ENCODE measurements at places on chromosomes 3 and 15. TPM values are rescaled to one million over a fixed set of nuclear protein-coding genes. Genes with fewer than 3 reads are reported as not detected.

The ADGRG7 gene
- total RNA-seq: not detected

The EPHA3 gene
- total RNA-seq: 0.35 TPM

The GPR27 gene
- total RNA-seq: 0.90 TPM

The SEMA3F gene
- 0.25 TPM for total RNA-seq

The SLC6A11 gene
- total RNA-seq: not detected

The CLDN11 gene
- not detected for total RNA-seq

The EPHA6 gene
- total RNA-seq: not detected

The RSL24D1 gene
- total RNA-seq: 207 TPM

The LRRC31 gene
- not detected for total RNA-seq

The RSRC1 gene
- 35.6 TPM for total RNA-seq

The SLC28A2 gene
- total RNA-seq: not detected

The LSAMP gene
- not detected for total RNA-seq

DNA sequence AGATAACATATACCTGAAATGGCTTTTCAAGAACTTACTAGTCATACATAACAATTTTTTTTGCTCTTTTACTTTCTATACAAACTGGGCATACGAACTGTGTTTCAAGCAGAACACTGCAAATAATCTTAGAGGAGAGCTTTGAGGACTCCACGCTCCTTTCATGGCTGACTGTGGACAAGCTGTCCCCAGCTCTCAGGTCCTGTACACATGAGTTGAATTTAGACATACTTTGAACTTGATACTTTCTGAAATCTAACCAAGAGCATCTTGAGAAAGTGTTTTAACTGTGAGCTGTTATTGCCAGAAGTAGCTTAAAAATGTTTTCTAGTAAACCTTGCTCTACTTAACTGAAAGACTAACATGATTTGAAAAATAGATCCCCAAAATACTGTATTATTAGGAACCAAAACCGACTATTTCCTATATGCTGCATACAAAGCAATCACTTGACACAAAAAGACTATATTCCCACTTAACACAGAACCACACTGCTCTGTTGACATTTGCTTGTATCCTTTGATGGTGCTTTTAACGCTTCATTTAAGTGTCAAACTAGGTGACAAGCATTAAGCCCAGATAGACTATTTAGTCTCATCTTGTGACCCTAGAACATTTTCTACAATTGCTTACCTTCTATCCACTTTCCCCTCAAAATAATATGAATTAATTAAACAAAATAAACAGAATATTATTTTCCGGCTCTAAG, 755.8 kb downstream of the ROBO1 start:
- no peak for DNase-seq

DNA sequence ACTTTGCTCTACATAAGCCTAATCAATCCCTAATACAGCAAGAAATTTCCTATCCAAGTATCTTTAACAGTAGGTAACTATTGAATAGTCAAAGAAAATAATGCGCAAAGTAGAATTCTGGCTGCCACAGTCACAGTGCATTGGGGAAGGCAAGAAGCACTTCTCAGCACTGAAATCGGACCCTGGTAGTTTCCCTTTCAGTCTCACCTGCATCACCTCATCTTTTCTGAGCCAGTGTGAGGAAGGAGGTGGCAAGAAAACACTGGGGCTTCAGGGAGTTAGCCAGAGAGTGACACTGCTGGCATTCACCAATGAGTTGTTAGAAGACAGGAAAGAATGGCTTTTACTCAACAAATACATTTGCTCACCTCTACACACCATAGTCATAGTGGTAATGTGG, 8.3 kb downstream of the TRIM42 start:
- no peak for DNase-seq

- DNase-seq: peak; percentile 17
Measured at GRCh38 chr15:91942720-91943394, 89.3 kb downstream of the SLCO3A1 start.

GRCh38 chr3:149657926-149658743, at the start of gene WWTR1:
TSS of gene WWTR1 (minus strand) at chr3:149658025. CDS start at chr3:149657306, 719 bp downstream.
- DNase-seq: peak; percentile 66

GRCh38 chr3:52798376-52798977, 3.9 kb downstream of the ITIH3 start:
- no peak for DNase-seq

GRCh38 chr3:194686816-194687637, 1.3 kb downstream of the FAM43A start:
- DNase-seq: peak; percentile 34

DNA sequence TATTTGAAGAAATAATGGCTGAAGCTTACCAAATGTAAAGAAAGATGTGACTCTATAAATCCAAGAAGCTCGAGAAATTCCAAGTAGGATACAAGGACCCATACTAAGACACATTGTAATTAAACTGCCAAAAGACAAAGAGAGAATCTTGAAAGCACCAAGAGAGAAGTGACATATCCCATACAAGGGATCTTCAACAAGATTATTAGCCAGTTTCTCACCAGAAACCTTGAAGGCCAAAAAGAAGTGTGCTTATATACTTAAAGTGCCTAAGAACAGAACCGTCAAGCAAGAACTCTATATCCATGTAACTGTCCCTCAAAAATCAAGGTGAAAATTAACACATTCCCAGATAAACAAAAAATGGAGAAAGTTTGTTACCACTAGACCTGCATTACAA, 220.5 kb downstream of the ADAMTS17 start:
- DNase-seq: no peak

DNA sequence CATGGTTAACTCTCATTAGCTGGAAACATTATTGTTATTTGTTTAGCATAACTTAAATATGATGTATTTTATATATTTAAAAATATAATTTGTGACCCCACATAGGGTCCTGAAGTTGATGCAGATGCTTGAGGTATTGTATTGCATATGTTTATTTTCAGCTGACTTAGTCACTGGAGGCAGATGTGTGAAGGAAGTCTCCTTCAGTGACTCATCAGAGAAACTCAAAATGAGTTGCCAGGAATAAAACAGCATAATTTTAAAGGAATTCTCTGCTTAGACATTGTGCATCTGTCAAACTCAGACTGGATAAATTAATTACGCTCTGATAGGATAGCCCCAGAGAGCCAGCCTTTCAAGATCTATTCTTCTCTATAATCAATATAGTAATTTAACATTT, 7.9 kb upstream of the OR4F6 start:
- no peak for DNase-seq

DNA sequence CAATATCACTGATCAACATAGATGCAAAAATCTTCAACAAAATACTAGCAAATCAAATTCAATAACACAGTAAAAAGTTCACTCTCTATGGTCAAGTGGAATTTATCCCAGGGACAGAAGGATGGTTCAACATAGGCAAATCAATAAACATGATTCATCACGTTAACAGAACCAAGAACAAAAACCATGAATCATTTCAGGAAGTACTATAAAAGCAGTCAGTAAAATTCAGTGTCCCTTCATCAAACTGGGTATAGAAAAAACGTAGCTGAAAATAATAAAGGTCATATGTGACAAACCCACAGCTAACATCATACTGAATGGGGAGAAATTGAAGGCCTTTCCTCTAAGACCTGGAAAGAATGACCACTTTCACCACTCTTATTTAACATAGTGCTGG, 172.1 kb downstream of the POLR2M start:
- no peak for DNase-seq

DNA sequence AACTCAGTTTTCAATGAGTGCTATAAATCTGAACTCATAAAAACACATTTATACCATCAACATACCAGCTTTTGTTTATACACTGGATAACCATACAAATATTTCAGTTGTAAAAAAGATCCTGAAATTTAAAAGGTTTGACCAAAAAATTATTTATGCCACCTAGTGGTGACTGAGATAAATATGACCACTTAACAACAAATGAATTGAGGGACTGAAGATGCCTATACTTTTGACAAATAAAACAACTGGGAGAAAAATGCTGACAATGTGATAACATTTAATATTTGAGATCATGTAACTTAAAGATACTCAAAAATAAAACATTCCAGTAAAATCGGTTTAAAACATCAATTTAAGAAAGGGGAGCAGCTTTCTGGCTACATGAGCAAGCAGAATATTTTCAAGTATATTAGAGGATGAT, 30.4 kb downstream of the ATG3 start:
- DNase-seq: no peak

DNA sequence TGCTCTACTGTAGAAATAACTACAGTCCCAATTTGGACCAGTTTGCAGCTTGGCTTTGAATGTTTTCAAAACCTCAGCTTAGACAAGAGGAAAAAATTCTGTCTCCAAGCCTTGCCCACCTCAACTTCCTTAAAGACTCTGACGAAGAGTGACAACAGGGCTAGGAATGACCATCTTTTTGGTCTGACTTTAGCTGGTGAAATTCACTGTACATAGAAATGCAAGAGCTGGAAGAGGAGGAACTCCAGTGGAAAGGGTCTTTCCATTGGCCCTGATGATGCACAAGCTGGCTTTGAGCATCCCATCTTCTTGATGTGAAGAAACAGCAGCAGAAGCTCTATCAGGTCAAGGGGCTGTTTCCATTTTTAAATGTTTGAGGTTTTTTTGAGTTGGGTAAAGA, 22.7 kb upstream of the SH3BP5 start:
- no peak for DNase-seq

DNA sequence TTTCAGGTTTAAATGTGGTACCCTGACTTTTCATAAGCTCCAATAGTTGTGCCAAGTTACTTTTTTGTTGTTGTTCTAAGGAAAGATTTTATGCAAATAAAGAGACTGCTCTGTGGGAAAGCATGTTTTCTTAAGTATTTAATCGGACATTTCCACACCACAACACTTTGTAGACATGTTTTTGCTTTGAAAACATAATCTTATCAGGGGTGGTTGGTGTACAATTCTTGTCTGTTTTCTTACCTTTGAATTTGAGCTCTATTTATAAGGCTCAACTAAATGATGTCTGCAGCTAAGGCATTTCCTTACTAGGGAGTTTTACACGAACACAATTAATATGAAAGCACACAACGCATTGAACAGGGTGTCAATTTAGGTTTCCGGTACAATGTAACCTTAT, 81.5 kb upstream of the CDIN1 start:
- DNase-seq: no peak

DNA sequence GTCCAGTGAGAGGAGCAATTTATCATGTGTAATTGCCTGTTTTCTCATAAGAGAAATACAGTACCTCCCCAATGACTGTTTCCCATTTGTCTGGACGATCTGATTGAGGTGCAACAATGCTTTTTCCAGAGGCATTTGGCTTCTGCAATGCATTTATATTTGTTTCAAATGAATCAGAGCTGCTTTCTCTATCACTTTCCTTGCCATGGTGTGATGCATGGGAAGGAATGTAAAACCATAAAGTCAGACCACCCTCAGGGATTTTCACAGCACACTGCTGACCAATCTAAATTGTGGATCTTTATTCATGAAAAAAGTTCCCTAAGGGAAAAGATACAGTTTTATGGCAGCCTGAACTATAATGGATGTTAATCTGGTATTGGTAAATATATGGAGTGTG, 333.0 kb downstream of the ZNF385D start:
- no peak for DNase-seq
